ENCODE measurements at places on chromosomes 1 and 21.

DNA sequence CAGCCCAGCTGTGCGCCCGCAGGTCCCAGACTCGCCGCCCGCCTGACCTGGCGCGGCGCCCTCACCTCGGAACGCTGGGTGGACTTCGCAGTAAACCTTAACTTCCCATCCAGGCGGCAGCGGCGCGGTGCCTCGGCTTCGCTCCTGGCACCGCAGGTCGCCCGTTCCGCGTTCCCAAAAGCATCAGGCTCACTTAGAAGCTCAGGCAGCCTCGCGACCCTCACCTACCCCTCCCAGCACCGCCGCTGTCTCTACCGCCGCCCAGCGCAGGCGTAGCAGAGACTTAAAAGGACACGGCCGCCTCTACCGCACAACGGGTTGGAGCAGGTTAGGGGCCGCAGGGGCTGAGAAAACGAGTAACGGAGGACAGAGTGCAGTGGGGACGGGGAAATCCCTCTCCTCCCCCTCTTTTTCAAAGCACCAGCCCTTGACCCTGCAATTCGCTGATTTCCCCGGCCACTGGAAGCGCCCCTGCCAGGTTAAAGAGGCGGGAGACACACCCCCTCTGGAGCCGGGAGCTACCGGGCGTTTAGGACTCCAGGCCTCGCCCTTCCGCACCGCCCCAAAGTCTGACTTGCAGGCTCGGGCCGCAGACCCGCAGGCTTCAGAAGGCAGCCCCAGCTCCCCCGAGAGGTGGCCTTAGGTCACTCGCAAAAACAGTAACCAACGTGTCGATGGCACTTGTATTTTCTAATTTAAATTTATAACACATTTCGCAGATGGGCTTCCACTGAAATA, 328.5 kb downstream of the FAM72C start:
- H3K36me3 ChIP-seq, result no peaks in the 10 kb centered on the region
- H3K4me1 ChIP-seq, result no peaks in the 10 kb centered on the region
- DNase-seq, result no peak
- no peaks in the 10 kb centered on the region for H3K27me3 ChIP-seq

DNA sequence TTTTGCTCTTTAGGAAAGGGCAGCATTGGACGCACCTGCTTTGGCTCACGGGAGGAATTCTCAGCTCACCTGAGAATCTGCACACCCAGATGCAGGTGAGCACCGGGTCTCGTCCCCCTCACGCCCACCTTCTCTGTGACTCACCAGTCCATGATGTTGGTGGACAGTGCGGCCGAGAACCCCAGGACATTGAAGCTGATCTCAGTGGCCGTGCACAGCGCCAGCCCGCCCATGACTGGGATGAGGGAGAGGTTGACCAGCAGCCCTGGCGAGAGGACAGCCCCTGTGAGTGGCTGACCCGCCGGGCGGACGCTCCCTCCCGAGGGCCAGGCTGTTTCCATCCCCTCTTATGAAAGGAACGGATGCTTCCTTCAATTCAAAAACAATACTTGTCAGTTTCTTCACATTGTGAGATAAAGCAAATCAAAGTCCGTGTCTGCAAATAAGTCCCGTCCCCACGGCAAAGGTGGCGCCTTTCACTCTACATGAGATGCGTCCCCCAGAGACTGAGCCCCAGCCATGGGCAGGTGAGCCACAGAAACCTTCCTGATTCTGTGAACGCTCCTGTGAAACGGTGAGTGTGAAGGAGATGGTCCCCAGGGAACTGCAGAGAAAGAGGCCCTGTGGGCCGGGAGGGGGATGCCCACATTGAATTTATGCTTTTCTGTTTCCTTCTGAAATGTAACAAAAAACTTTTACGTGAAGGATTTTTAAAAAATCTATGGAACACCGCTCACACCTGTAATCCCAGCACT, 12.7 kb upstream of the CDK11B start:
- peaks cover 80% of the 10 kb centered on the region for H3K36me3 ChIP-seq
- no peaks in the 10 kb centered on the region for H3K27me3 ChIP-seq
- H3K4me1 ChIP-seq, result no peaks in the 10 kb centered on the region
- no peak overlapping the region for H3K4me3 ChIP-seq
- H3K27ac ChIP-seq, result no peak overlapping the region

DNA sequence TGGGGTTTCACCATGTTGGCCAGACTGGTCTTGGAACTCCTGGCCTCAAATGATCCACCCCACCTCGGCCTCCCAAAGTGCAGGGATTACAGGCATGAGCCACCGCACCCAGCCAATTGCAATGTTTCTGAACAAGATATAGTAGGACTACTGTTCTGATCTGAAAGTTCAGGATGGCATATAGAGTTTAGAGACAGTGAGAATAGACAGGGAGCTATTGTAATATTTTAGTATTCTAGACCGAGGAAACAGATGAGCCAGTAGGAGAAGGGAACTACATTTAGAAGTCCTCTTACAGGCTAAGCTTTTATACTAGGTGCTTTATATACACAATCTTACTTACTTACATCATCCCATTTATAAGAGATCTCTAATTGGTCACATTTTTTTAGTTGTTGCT, 33.1 kb downstream of the SOAT1 start:
- H3K4me1 ChIP-seq, result no peaks in the 10 kb centered on the region
- H3K27me3 ChIP-seq, result no peaks in the 10 kb centered on the region
- no peak for DNase-seq

DNA sequence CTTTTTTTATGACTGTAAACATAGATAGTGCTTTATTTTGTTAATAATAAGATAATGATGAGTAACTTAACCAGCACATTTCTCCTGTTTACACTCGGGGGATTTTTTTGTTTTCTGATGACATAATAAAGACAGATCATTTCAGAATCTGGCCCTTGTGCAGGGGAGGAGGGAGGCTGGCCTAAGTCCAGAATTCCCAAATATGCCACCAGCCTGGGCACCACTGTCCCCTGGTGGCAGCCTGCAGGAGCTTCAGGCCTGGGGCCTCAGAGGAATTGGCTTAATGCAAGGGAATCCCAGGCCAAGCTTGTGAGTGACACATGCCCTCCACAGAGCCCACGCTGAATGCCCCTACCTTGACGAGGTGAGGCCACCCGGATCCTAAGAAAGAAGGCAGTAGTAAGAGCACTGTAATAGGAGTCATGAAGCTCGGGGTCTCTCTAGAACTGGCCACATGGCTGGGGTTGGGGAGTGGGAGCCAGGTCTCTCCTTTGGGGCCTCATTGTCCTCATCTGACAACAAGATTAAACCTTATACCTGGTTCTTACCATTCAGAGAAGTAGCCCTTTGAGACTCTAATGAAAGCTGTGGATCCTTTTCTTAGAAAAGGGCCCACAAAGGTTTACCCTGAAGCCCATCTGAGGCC, 24.1 kb downstream of the ETNK2 start:
- H3K36me3 ChIP-seq, result peaks cover 54% of the 10 kb centered on the region
- no peak overlapping the region for H3K4me3 ChIP-seq
- no peaks in the 10 kb centered on the region for H3K27me3 ChIP-seq
- DNase-seq, result no peak

- H3K27ac ChIP-seq, result peak overlapping the region; percentile 69
- DNase-seq, result no peak
- peaks cover 43% of the 10 kb centered on the region for H3K4me1 ChIP-seq
- H3K4me3 ChIP-seq, result peak overlapping the region; percentile 84
- no peaks in the 10 kb centered on the region for H3K27me3 ChIP-seq
These were observed 610 bp downstream of the COL6A2 start for GRCh38 chr21:46098303-46099141.

- H3K4me3 ChIP-seq, result no peak overlapping the region
- H3K27ac ChIP-seq, result no peak overlapping the region
- H3K4me1 ChIP-seq, result no peaks in the 10 kb centered on the region
- H3K36me3 ChIP-seq, result peaks cover 15% of the 10 kb centered on the region
- no peak for DNase-seq
These were observed 60.4 kb downstream of the NME7 start for GRCh38 chr1:169307176-169307575.

GRCh38 chr1:199292896-199293295, 654.1 kb downstream of the PTPRC start:
- H3K4me1 ChIP-seq, result no peaks in the 10 kb centered on the region
- no peak for DNase-seq
- no peaks in the 10 kb centered on the region for H3K27me3 ChIP-seq
- no peak overlapping the region for H3K4me3 ChIP-seq

DNA sequence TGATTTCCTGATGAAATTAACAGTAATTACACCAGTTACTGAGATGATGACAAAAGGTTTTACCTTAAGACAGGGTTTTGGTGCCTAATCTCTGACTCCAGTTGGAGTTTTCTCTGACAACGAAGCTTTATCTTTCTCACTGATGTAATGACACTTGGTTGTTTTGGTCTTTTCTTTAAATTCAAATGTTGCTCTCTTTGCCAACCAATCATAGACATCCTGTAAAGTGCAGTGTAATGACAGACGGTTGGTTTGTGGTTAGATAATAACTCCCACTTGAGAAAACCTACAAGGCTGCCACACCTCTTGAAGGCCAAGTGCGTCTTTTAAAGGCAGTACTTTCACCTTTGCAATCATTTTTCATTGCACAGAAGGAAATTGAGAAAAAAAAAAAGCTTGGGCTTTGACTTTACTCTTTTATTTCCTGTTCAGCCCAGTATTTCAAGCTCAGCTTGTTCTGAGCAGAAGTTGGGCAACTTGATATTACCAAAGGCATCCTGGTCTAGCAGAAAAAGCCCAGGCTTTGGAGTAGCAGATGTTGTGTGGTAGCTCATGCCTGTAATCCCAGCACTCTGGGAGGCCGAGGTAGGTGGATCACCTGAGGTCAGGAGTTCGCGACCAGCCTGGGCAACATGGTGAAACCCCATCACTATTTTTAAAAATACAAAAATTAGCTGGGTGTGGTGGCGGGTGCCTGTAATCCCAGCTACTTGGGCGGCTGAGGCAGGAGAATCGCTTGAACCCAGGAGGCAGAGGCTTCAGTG, 14.9 kb downstream of the PDIK1L start:
- peak overlapping the region; percentile 82 for H3K27ac ChIP-seq
- peaks cover 77% of the 10 kb centered on the region for H3K4me1 ChIP-seq
- no peak for DNase-seq
- H3K4me3 ChIP-seq, result no peak overlapping the region

- H3K27me3 ChIP-seq, result no peaks in the 10 kb centered on the region
- H3K4me1 ChIP-seq, result peaks cover 20% of the 10 kb centered on the region
- H3K4me3 ChIP-seq, result peak overlapping the region; percentile 92
- DNase-seq, result no peak
These were observed 811 bp downstream of the EXO1 start for GRCh38 chr1:241848686-241849344.

GRCh38 chr1:21863981-21864380, 51.9 kb downstream of the LDLRAD2 start:
- peak overlapping the region; percentile 0 for H3K27ac ChIP-seq
- no peak for DNase-seq
- no peak overlapping the region for H3K4me3 ChIP-seq
- no peaks in the 10 kb centered on the region for H3K27me3 ChIP-seq
- H3K36me3 ChIP-seq, result peaks cover 13% of the 10 kb centered on the region

DNA sequence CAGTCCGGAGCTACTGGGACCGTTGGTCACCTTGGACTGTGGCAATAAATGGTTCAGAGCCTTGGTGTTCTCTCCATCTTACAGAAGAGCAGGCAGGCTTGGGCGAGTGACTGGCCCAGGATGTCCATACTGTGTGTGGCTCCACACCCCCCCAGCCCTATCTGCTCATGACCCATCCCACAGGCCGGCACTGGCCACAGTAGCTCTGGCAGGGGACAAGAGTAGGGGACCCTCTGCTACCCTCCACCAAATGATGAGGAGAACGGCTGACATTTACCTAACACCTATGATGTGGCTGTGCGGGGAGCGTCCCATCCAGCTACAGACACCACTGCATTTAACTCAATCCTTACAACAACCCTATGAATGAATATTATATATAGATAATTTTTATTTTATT, 13.3 kb downstream of the LDLRAD2 start:
- H3K4me1 ChIP-seq, result no peaks in the 10 kb centered on the region
- H3K27ac ChIP-seq, result no peak overlapping the region
- H3K4me3 ChIP-seq, result no peak overlapping the region
- no peaks in the 10 kb centered on the region for H3K27me3 ChIP-seq

DNA sequence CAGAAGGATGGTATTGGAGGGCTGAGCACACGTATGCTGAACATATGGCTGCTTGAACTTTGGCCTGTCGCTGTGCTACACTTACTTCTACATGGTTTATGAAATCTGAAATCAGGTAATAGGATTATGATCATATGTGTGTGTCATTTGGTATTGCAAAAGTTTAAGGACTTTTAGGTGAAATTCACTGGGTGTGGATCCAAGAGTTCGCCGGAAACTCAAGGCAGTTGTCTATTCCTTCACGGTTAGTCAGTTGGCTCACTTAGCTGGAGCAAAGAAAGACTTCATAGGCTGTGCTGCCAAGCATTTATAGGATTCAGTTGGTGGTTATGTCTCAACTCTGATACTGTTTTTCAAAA, 927 bp downstream of the UAP1 start:
- no peaks in the 10 kb centered on the region for H3K27me3 ChIP-seq
- H3K4me1 ChIP-seq, result peaks cover 58% of the 10 kb centered on the region
- H3K4me3 ChIP-seq, result peak overlapping the region; percentile 94

DNA sequence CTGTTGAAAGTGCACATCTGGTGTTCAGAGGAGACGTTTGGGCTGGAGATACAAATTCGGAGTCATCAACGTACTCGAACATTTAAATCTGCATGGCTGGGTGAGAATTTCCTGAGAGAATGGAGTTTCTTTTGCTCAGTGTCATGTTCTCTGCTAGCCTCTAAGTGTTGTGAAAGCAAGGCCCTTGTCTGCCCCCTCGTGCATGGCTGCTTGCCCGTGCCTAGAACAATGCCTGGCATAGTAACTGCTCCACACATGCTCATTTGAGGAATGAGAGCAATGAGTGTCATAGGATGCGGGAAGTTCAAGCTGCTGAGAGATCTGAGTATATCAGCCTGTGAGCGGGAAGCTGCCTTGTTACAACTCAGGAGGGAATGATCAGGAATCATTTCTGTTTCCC, 171.1 kb upstream of the CSF3R start:
- H3K27me3 ChIP-seq, result no peaks in the 10 kb centered on the region
- H3K27ac ChIP-seq, result no peak overlapping the region
- no peak for DNase-seq

GRCh38 chr1:64268653-64269557, 65.5 kb downstream of the UBE2U start:
- peaks cover 5% of the 10 kb centered on the region for H3K4me1 ChIP-seq
- H3K36me3 ChIP-seq, result no peaks in the 10 kb centered on the region
- no peak overlapping the region for H3K4me3 ChIP-seq
- no peak overlapping the region for H3K27ac ChIP-seq
- no peak for DNase-seq

GRCh38 chr1:171256940-171257606, 8.8 kb downstream of the FMO1 start:
- peak overlapping the region; percentile 65 for H3K27ac ChIP-seq
- no peak for DNase-seq
- H3K27me3 ChIP-seq, result no peaks in the 10 kb centered on the region

GRCh38 chr21:38769191-38769780, 36.4 kb upstream of the ETS2 start:
- H3K27me3 ChIP-seq, result no peaks in the 10 kb centered on the region
- peak overlapping the region; percentile 76 for H3K27ac ChIP-seq
- no peak overlapping the region for H3K4me3 ChIP-seq
- peaks cover 24% of the 10 kb centered on the region for H3K4me1 ChIP-seq
- H3K36me3 ChIP-seq, result no peaks in the 10 kb centered on the region
